ENCODE measurements at places on chromosomes 3 and 15. TPM values are rescaled to one million over a fixed set of nuclear protein-coding genes. Genes with fewer than 3 reads are reported as not detected.

Gene ATXN7
- 5.0 TPM for total RNA-seq

Gene ACAN
- total RNA-seq: not detected

Gene C2CD4A
- not detected for total RNA-seq

Gene PAQR5
- total RNA-seq: 2.6 TPM

Gene CLRN1
- total RNA-seq: not detected

Gene SCN11A
- total RNA-seq: not detected

Gene GPR62
- total RNA-seq: not detected

All from myometrial cell (primary cell).